ENCODE measurements at places on chromosomes 1 and 21.

DNA sequence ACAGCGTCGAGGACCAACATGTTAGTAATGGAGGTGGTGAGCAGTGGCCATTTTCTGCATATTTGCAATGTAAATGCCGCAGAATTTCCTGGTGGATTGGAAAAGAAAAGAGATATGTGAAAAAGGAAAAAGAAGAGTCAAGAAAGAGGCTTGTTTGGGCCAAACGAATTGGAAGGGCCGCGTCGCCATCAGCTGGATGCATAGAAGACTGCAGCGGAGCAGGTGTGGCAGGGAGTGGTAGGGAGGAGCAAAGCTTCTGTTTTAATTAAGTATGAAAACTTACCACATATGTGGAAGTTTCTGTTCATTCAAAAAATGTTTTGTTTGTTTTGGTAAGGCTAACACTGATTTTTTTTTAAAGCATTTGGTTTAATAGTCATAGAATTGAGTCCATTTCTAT is 690.7 kb downstream of the NCAM2 start:
- no peak for DNase-seq

DNA sequence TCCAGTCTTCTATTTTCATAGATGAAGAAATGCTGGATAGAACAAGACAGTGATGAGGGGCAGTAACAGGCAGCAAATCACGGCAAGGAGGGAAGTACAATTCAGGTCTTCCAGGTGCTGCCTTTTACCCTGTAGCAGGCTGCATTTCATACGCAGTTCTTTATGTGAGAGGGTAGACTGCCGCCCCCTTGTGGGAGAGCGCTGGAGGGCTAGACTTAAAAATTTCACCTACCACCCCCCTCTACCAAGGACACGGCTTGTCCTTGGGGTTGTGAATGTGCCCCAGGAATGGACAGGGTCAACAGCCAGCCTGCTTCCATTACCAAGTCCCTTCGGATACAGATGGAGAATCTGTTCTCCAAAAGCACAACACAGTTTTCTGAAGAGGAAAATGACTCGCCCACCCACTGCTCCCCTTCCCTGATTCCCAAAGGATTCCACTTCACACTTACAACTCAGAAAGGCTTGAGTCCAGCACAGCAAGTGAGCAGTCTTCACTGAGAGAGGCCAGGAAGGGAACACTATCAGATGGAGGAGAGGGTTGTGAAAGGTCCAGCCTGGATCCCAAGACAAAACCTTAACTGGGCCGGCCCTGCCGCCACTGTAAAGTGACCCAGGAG is 7.4 kb downstream of the WDR77 start:
- DNase-seq, result peak; percentile 71

DNA sequence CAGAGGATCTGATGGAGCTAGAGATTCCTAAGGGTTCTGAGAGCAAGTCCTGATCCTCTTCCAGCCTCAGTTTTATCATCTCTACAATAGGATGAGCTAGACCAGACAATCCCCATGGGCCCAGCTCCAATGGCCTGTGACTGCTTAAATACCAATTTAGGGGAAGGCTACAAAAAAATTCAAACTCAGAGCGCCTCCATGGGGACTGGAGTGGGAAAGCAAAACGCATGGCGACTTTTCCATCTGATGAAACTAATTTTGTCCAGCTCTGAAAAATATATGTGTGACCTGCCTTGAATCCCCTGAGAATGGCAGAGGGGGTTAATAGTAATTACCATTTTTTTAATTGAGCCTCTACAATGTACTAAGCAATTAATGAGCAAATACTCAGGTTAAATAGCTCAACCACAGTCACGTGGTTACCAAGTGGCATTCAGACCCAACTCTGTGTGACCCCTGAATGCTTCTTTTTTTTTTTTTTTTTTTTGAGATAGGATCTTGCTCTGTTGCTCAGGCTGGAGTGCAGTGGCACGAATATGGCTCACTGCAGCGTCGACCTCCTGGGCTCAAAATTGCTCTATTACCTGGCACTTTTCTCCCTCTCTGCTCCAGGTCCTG is 8.4 kb downstream of the EXTL1 start:
- DNase-seq, result no peak

DNA sequence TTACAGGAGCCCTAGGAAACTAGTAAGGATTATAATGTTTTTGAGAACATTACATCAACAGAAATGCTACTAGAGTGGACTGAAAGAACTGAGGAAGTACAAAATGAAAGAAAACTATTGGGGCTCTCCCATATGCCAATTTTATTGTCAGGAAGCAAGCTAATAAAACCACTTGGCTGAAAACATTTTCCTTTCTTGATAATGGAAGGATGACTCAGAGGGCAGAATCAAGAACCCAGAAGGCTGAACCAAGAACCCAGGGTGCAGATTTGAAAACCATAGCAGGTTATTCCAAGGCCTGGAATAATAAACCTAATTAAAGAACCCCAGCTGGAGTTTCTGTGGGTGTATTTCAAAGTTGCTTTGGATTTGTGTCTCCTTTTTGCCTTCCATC is 70.7 kb downstream of the RPE65 start:
- DNase-seq, result no peak
